ENCODE measurements at places on chromosomes 16 and 17. TPM values are rescaled to one million over a fixed set of nuclear protein-coding genes. Genes with fewer than 3 reads are reported as not detected.

The CTRB2 gene
- not detected for polyA plus RNA-seq

The PPM1E gene
- polyA plus RNA-seq: 0.68 TPM

The TMEM235 gene
- not detected for polyA plus RNA-seq

- DNase-seq: no peak
Observed at GRCh38 chr17:55177159-55177854, 87.5 kb upstream of the HLF start.

DNA sequence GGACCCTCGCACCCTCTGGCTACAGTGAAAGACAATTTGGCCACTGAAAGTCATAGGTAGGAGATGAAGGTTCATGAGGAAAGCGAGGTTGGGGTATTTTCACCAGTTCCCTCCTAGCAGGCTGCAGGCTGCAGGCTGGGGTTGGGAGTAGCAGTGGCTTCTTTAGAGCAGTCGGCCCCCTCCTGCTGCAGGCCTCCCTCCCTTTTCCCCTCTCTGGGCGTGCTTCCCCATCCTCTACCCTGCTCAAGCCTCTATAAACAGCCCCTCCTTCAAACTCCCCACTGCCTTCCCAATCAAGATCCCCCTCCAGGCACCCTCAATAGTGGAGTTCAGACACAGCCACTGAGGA is 41.8 kb downstream of the GAS7 start:
- DNase-seq: peak; percentile 55

DNA sequence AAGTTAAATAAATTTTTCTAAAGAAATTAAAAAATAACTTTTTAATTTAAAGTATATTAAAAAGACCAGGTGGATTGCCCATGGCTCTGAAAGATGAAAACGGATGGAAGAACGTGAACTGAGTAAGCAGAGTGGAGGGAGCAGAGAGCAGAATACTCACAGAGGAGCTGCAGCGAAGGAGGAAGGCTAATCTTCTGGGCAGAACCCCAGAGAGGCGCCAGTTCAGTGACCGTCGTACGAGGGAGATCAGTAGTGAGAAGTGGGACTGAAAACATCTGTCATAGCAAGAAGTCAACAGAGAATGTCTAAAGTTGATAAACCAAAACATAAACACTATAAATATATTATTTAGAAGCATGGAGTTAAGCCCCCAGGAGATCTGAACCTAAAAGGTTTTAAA is 34.9 kb downstream of the UBE2G1 start:
- DNase-seq: no peak

GRCh38 chr17:19000531-19001325 is 3.8 kb downstream of the FAM83G start:
- DNase-seq: no peak

DNA sequence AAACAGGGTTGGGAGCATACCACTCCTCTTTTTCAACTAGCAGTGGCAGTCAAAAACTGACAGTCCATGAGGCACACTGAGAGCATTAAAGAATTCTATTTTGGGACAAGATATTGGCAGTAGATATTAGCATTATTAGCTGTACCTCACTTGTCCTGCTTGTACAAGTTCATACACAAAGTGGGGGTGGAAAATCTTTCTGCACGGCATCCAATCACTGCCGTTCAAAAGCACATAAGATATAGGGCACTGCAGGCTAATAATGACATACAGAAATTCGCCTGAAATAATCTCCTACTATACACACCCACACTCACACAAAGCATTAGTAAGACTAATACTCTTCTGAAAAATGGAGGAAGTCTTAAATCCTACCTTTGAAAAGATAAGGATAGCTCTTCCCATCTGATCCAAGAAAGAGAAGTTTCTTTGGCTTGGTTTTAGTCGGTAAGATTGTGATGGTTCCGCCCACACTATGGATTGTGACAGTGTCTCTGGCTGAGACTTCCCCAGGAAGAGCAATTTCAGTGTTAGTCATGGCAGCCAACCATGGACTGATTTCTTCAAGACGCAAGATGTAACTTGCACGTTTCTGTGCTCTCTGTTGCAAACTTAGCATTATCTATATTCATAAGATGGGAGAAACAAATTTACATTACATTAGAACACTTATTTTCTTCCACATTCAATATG is 40.6 kb upstream of the ARL6IP1 start:
- no peak for DNase-seq

DNA sequence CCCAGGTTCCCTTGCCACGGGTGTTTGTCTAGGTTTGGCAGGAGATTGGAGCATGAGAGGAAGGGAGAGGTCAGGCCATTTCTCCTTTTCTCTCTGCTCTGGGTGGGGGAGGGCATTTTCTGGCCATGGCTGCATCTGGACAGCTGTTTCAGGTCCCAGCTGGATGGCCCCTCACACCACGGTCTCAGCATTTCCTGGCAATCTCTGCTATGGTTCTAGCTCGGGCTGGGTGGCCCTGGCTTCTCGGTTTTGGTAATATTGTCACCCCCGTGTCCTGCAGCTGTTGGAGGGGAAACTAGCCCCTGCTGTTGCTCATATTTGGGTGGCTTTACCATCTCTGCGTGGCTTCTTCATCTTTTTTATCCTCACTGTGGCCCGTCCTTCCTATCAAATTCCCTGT is 11.5 kb upstream of the NLRP1 start:
- DNase-seq: no peak

DNA sequence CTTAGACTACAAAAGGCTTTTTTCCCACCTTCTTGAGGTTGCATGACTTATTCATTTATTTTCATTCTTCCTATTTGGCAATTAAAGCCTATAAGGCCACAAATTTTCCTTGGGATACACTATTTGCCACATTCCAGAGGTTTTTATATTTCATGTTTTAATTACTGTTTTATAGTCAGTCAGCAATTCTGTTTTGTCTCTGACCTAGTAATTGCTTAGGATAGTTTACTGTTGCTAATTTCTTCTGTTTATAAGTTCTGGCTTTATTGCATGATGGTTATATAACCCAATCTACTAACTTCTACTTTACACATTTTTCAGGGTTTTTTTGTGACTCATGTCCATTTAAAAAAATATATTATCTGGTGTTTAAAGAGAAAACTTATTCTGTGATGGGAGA is 2.5 kb downstream of the ZNF23 start:
- no peak for DNase-seq
